ENCODE measurements at places on chromosomes 16 and 17.

GRCh38 chr17:37608351-37609169 lies 658 bp downstream of the SYNRG start:
- DNase-seq = no peak

- DNase-seq = no peak
Measured at GRCh38 chr17:61305024-61305423, 94.6 kb upstream of the TBX2 start.

- DNase-seq = no peak
Measured at GRCh38 chr17:58281511-58282011, 826 bp upstream of the MPO start.

DNA sequence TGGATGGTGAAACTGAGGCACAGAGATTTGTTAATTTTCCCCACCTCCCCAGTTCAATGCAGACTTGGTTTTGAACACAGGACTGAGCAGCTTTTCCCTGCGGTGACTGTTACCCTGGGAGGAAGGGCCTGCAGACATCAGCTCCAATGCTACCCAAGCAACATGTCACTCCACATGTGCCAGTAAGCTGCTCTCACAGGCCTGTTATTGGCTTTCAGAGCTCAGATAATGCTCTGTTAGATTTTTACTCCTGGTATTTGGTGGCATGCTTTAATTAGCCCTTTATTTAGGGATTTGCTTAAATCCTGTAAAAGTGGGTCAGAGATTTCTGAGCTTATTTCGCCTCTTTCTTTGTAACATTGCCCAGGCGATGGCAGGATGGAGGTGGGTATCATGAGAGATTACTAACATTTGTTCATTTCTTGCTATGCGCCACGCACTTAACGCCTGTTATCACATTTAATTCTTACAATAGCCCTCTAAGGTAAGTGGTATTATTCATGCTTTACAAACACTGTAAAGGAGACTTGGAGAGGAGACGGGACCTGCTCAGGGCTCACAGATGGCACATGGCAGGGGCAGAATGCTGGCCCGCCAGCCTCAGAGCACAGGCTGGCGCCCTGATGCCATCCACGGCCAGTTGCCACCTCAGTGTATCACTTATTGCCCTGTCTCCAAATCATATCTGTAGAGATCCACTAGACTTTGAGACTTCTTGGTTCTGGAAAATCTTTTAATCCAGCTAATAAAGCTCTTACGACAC lies 84.0 kb upstream of the CACNG5 start:
- no peak for DNase-seq

DNA sequence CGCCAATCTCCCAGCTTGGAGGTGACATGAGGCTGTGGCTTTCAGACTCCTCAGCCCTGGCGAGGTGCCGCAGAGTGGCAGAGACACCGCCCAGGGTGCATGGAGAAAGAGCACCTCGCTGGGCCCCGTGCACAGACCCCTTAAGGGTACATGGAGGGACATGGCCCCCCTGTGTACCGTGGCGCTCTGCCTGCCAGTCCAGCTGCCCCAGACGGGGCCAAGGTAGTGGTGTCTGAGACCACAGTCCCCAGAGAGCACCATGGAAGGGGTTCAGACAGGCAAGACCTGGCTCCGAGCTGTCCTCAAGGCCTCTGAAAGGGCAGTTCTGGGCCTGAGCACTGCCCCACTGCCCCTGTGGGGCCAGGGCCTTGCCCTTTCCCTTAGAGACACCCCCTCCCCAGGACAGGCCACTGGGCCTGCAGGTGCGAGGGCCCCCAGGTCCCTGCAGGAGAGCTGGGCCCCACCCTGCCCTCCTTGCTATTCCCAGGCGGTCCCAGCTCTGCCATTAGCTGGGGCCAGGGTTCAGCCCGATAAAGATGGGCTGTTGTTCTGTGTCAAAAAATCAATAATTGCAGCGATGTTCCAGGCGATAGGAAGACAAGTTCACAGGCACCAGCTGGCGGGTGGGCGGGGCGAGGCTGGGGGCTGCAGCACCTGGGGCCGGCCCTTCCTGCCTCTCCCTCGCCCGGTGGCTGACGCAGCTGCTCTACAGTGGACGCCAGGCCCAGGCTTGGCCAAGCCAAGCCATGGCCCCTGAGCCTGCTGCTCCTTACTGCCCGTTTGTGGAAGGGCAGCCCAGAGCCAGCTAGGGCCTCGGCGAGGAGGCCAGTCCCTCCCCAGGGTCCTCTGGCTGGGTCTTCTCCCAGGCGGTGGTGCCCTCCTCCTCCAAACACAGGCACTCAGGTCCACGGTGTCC lies 51.7 kb downstream of the ZFPM1 start:
- DNase-seq = no peak

- no peak for DNase-seq
Measured at GRCh38 chr17:13460261-13461000, 141.3 kb downstream of the HS3ST3A1 start.

GRCh38 chr16:68369168-68369567 lies 58.3 kb downstream of the PRMT7 start:
- DNase-seq = no peak

- no peak for DNase-seq
Measured at GRCh38 chr17:75036643-75037268, 10.0 kb downstream of the ATP5PD start.

- DNase-seq = no peak
Measured at GRCh38 chr16:53565296-53565863, 62.4 kb upstream of the AKTIP start.

DNA sequence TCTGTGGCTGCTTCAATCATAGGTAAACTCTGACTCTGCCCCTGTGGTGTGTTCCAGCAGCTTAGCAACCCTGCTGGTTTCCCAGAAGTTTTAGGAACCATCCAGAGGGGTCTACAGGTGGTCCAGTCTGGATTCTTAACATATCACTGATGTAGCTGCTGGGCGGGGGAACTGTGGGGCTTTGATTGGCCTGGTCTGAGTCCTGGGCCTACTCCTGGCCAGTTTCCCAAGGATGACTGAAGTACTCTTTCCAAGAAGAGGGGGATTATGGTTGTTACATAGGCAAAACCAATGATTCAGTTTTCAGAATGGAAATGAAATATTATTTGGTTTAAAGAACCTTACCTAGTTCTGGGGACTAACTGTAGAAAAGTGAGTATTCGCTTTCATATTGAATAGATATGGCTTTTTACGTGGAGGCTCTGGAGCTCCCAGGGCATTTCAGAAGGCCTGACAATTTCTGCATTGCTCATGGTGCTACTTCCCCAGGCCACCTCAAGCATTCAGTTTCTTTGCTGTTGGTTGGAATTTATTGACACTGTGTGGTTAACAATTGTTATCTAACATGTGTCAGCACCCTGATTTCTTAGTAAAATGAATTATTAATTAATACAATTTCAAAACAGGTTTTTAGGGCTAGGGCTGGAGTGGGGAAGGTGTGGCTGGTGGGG lies 38.4 kb downstream of the EPN2 start:
- no peak for DNase-seq

- DNase-seq = peak; percentile 63
Measured at GRCh38 chr16:89361751-89362539, 128.4 kb downstream of the ANKRD11 start.

- DNase-seq = no peak
Measured at GRCh38 chr17:27109346-27109745, 184.6 kb upstream of the WSB1 start.

- DNase-seq = no peak
Measured at GRCh38 chr17:38564254-38564837, 41.4 kb downstream of the SRCIN1 start.

- no peak for DNase-seq
Measured at GRCh38 chr17:14334276-14334840, 33.5 kb downstream of the HS3ST3B1 start.

- no peak for DNase-seq
Measured at GRCh38 chr17:82600731-82601446, 47.4 kb downstream of the WDR45B start.

GRCh38 chr17:50272711-50273653 lies 1.3 kb upstream of the TMEM92 start:
- DNase-seq = peak; percentile 53

GRCh38 chr17:83014297-83014696 lies 65.1 kb upstream of the METRNL start:
- DNase-seq = no peak

GRCh38 chr16:67969254-67970039 lies 1.0 kb upstream of the SLC12A4 start:
- DNase-seq = no peak

- DNase-seq = no peak
Measured at GRCh38 chr16:82384017-82384416, 214.0 kb upstream of the MPHOSPH6 start.

DNA sequence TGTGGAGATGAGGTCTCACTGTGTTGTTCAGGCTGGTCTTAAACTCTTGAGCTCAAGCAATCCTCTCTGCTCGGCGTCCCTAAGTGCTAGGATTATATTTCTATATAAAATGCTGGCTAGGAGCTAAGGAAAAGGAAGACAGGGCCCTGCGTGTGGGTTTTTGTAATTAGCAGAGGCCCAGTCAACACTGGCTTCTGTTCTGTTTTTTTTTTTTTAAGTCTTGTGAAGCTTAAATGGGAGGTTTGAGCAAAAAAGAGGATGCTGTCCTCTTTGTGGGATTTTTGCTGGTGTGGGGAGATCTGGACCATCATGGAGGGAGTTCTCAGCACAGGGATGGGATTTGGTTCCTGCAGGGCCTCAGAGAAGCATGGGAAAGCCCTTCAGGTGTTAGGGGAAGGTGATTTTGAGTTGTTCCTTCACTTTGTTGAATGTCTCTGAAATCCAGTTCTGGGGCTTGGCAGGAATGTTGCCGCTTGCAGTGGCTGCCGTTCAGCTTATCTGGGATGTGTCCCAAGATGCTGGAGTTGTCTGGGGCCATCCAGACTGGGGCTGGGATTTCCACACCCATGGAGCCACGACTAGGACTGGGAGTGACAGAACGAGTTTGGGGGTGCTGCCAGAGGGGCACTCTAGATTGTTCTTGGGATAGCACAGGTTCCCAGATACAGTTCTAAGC lies 4.2 kb downstream of the PYCARD start:
- no peak for DNase-seq

DNA sequence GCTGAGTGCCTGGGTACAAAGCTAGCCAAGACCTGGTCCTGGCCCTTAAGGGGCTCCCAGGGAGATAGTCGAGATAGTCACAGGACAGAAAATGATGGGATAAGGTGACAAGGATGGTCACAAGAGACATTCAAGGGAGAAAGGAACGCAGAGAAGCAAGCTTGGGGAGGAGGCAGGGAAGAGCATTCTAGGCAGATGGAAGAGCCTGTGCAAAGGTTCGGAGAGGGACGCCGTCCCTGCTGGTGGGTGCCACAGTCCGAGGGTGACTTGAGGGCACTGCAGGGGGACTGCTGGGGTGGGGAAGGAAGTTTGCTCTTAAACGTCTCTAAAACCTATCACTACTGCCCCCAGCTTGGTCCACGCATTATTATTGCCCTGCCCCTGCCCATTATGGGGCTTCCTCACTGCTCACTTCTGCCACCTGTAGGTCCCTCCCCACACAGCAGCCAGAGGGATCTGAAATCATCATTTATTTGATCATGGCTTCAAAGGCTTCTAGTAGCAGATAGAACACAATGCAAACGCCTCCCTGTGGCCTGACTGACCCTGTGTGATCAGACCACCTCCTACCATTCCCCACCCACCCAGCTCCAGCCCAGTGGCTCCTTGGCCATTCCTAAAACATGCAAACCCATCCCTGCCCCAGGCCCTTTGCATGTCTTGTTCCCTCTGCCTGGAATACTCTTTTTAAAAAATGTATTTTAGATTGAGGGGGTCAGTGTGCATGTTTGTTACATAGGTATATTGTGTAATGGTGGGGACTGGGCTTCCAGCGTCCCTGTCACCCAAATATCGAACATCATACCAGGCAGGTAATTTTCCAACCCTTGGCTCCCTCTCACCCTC lies 60.3 kb downstream of the RMI2 start:
- no peak for DNase-seq

DNA sequence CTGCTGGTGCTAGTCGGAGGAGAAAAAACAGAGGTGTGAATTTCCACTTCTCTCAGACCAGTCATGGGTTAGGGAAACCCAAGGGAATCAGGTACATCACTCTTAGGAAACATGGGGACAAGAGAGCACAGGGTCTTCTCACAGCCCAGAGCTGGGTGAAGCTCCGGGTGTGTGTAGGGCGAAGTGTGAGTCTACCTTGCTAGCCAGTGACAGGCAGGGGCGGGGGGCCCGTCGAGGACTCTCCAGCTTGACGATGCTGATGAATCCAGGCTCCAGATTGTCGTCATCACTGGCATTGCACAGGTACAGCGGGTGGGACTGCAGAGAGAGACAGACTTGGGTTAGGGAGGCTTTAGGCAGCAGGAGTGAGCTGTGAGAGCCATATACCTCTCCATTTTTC lies 18.7 kb upstream of the SUPT4H1 start:
- no peak for DNase-seq

- DNase-seq = no peak
Measured at GRCh38 chr17:35745246-35745645, 7.8 kb downstream of the GAS2L2 start.

DNA sequence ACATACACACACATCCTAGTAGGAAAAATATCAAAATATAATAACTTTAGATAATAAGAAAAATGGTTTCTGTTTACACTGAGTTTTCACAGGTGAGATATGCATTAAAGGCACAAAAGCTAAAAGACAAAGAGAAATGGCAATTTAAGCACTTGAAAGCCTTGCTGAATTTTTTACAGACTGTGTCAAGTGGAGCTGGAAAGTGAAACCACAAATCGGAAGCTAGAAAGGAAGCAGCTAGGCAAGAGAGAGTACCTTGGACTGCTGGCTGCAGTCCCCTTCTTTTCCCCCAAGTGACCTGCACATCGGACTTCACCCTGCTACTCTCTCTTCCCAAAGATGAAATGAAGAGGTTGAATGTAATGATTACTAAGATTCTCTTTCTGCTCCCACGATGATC lies 135.1 kb downstream of the CDH13 start:
- DNase-seq = no peak

DNA sequence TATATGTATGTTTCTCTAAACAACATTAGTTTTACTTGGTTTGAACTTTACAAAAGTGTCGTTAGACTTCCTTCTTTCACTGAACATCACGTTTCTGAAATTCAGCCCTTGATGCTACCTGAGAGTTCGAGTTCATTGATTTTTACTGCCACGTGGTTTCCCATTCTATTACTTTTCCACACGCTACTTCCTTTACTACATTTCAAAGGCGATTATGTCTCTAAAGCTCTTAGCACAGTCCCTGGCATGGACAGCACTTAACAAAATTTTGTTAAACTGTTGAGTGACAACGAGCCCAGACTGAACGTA lies 15.9 kb upstream of the ARHGAP17 start:
- no peak for DNase-seq

DNA sequence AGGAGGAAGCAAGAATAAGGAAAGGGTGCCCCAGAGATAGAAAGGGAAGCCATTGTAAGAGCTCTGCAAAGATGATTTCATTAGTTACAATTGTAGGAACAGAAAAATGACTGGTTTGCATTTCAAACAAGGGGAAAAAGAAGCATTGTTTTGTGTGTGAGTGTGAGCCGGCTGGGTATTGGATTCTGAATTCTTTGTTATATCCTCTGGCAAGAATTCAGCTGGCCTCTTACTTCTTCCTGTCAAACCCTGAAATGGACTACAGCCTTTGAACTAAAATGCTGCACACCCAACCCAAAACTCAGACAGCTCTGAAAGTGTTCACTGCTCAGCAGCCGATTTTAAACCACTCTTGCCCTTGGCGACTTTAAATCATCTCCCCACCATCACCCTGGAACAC lies 461.3 kb downstream of the PMP22 start:
- DNase-seq = no peak

Measured in GM19239 (cell line).